CD4-positive, CD25-positive, alpha-beta regulatory T cell (primary cell): ENCODE measurements at places on chromosomes 6 and 20. TPM values are rescaled to one million over a fixed set of nuclear protein-coding genes. Genes with fewer than 3 reads are reported as not detected.

The SLA2 gene
- 39.4 TPM for total RNA-seq

DNA sequence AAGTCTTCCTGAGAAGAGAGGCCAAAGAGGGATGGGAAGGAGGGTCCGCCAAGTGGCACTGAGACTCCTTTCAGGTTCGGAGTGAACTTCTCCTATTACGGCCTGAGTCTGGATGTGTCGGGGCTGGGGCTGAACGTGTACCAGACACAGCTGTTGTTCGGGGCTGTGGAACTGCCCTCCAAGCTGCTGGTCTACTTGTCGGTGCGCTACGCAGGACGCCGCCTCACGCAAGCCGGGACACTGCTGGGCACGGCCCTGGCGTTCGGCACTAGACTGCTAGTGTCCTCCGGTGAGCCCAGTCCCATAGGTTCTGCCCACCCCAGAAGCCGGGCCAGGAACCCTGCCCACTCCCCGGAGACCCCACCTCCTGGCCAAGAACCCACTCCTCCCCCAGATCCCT is 4.1 kb downstream of the SLC22A7 start:
- no peak for DNase-seq

- DNase-seq, result no peak
Observed at GRCh38 chr20:57321142-57321541, 8.5 kb upstream of the SPO11 start.

- no peak for DNase-seq
Observed at GRCh38 chr20:40331807-40332560, 357.1 kb downstream of the MAFB start.

GRCh38 chr6:160379466-160379865 is 31.3 kb downstream of the SLC22A3 start:
- DNase-seq, result no peak

GRCh38 chr6:82410151-82410648 is 46.6 kb downstream of the TPBG start:
- no peak for DNase-seq

DNA sequence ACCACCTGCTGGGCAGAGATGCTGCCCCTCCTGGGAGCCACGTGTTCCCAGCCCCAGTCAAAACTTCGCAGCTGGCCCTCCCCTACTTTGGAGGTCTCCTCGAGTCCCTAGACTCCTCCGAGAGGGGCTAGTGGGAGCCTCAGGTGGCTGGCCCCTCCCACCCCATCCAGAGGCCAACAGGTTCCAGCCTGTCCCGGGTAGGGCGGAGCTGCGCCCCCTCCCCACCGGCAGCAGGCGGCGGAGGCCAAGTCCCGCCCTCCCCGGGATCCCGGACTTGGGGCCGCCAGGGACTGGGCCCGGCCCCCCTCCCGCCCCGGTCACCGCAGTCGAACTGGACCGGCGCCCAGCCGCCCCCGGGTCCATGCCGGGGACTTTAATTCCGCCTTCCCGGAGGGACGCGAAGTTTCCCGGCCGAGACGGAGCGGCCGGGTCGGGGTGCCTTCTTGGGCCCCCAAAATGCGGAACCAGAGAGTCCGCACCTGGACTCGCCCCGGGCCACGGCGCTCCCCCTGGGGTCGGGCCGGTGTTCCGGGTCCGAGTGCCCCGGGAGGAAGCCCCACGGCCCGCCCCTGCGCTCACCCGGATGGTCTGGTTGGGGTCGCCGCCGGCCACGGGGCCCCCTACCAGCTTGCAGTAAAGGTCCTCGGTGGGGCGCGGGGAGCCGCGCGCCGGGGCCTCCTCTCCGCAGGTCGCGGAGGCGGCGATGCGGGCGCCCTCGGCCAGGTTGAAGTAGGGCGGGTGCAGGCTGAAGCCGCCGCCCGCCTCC is 559 bp downstream of the LAMA5 start:
- no peak for DNase-seq

The EYS gene
- not detected for total RNA-seq
